ENCODE measurements at places on chromosomes 1 and 21. TPM values are rescaled to one million over a fixed set of nuclear protein-coding genes. Genes with fewer than 3 reads are reported as not detected.

GRCh38 chr1:66274634-66275033 lies 259.3 kb upstream of the SGIP1 start:
- no peak for DNase-seq
- H3K36me3 ChIP-seq: no peaks in the 10 kb centered on the region
- no peak overlapping the region for H3K27ac ChIP-seq
- peaks cover 37% of the 10 kb centered on the region for H3K4me1 ChIP-seq

GRCh38 chr1:169102567-169102966 lies 3.9 kb upstream of the ATP1B1 start:
- H3K4me3 ChIP-seq: no peak overlapping the region
- no peaks in the 10 kb centered on the region for H3K36me3 ChIP-seq
- H3K4me1 ChIP-seq: peaks cover 23% of the 10 kb centered on the region
- H3K27ac ChIP-seq: no peak overlapping the region
- DNase-seq: no peak

GRCh38 chr1:225610539-225610938 lies 42.4 kb downstream of the ENAH start:
- peaks cover 40% of the 10 kb centered on the region for H3K4me1 ChIP-seq
- H3K27ac ChIP-seq: no peak overlapping the region
- H3K27me3 ChIP-seq: no peaks in the 10 kb centered on the region
- no peaks in the 10 kb centered on the region for H3K36me3 ChIP-seq
- no peak overlapping the region for H3K4me3 ChIP-seq

Gene PODN
- total RNA-seq: 207 TPM

Gene KCNJ15
- 12.3 TPM for total RNA-seq

Gene LCE1E
- not detected for total RNA-seq

DNA sequence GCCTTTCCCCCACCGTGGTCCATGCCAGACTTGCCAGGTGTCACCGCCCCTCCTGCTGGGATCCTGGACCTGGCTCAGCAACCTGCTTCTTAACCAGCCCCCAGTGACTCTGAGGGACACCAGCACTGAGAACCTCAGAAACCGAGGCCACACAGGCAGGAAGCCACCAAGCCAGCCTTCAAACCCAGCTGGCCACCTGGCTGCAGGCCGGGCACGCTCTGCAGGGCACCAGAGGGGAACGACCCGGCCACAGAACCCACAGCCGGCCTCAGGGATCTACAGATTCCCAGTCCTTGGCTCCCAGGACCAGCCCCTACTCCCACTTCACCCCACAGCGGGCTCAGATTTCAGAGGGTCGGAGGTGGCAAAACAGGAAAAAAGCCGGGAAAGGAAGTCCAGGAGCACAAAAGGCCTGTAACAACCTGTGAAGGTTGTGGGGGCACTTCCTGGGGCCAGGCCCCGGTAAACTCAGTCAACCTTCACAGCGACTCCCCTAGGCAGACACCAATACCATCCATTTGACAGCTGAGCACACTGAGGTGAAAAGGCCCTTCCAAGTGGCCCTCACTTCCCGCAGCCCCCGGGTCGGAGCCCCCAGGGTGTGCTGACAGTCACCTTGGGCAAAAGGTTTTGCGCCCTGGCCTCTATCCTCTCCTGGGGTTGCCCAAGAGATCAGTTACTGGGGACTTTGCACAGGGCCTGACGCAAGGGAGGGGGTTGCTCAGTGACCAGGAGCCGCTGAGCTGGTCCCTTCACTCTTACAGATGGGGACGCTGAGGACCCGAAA lies 14.1 kb downstream of the RUNX3 start:
- peaks cover 9% of the 10 kb centered on the region for H3K4me1 ChIP-seq
- H3K4me3 ChIP-seq: no peak overlapping the region
- H3K36me3 ChIP-seq: no peaks in the 10 kb centered on the region
- H3K27me3 ChIP-seq: no peaks in the 10 kb centered on the region
- no peak for DNase-seq
- H3K27ac ChIP-seq: no peak overlapping the region

Gene PNRC2
- total RNA-seq: 92.8 TPM

Gene IPO13
- total RNA-seq: 34.6 TPM

DNA sequence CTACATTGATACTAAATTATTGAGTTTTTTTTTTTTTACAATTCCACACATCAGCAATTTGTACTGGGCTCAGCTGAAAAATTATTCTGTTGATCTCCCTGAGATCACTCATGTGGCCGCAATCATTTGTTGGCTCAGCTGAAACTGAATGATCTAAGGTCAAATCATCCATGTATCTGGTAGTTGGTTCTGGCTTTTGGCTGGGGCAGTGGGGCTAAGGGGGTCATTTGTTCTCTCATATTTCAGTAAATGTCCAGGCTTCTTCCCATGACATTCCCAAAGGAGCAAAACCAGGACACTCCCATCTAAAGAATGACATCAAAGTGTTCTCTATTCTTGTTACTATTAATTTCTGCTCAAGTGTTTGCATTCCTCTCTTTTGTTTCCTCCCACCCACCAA lies 806.7 kb upstream of the ADGRL2 start:
- no peaks in the 10 kb centered on the region for H3K4me1 ChIP-seq
- H3K36me3 ChIP-seq: no peaks in the 10 kb centered on the region
- H3K4me3 ChIP-seq: no peak overlapping the region
- no peak for DNase-seq
- H3K27me3 ChIP-seq: no peaks in the 10 kb centered on the region
- no peak overlapping the region for H3K27ac ChIP-seq

Gene SLFNL1
- total RNA-seq: 1.2 TPM

- no peak for DNase-seq
- no peaks in the 10 kb centered on the region for H3K36me3 ChIP-seq
- peak overlapping the region; percentile 93 for H3K27ac ChIP-seq
- H3K27me3 ChIP-seq: no peaks in the 10 kb centered on the region
These were observed 20.3 kb downstream of the ARHGEF10L start for GRCh38 chr1:17559615-17560419.

- H3K4me3 ChIP-seq: no peak overlapping the region
- no peaks in the 10 kb centered on the region for H3K27me3 ChIP-seq
- DNase-seq: no peak
- no peaks in the 10 kb centered on the region for H3K36me3 ChIP-seq
- no peak overlapping the region for H3K27ac ChIP-seq
These were observed 876.5 kb downstream of the USP25 start for GRCh38 chr21:16606271-16606670.

Gene BCL10
- total RNA-seq: 12.3 TPM

Gene SV2A
- 7.6 TPM for total RNA-seq

Gene SIPA1L2
- total RNA-seq: 48.9 TPM

GRCh38 chr1:188188317-188188716 lies 1359.6 kb downstream of the PLA2G4A start:
- H3K4me3 ChIP-seq: no peak overlapping the region
- no peaks in the 10 kb centered on the region for H3K27me3 ChIP-seq
- no peaks in the 10 kb centered on the region for H3K36me3 ChIP-seq
- DNase-seq: no peak
- no peaks in the 10 kb centered on the region for H3K4me1 ChIP-seq

DNA sequence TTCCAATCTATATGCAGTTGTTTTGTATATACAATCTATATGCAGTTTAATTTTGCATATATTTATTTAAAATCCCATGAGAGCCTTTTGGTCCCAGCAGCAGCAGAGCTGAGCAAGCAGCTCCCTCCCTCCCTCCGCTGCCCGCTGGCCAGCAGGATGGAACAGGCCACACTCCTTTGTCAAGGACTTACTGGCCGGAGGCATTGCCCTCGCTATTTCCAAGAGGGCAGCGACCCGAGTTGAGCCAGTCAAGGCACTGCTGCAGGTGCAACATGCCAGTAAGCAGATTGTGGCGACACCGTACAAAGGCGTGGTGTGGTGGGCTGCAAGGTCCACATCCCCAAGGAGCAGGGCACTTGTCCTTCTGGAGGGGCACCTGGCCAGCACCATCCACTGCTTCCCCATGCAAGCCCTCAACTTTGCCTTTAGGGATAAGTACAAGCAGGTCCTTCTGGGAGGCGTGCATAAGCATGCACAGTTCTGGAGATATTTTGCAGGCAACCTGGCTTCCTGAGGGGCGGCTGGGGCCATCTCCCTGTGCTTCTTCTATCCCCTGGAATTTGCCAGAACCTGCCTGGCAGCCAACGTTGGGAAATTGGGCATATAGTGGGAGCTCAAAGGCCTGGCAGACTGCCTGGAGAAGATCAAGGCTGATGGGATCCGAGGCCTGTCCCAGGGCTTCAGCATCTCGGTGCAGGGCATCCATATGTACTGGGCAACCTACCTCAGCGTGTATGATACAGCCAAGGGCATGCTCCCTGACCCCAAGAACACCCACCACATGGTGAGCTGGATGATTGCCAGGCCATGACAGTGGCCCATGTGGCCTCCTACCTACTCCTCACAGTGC lies 92.2 kb downstream of the OSBPL9 start:
- H3K27ac ChIP-seq: no peak overlapping the region
- H3K4me3 ChIP-seq: no peak overlapping the region

DNA sequence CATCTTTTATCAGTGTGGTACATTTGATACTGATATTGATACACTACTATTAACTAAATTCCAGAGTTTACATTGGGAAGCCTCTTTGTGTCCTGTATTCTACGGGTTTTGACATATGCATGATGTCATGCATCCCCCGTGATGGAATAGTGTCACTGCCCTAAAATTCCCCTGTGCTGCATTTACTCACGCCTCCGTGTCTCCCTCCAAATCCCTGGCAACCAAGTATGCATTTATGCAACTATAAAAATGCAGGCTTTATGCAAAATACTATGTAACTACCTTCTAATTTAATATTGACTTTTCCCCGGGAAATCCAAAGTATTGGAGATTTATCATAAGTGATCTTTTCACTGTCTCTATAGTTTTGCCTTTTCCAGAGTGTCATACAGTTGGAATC lies 453.7 kb upstream of the RUNX1 start:
- H3K4me3 ChIP-seq: no peak overlapping the region
- peaks cover 12% of the 10 kb centered on the region for H3K4me1 ChIP-seq
- H3K36me3 ChIP-seq: no peaks in the 10 kb centered on the region
- no peak for DNase-seq
- no peak overlapping the region for H3K27ac ChIP-seq
- H3K27me3 ChIP-seq: no peaks in the 10 kb centered on the region

- no peaks in the 10 kb centered on the region for H3K27me3 ChIP-seq
- H3K4me1 ChIP-seq: peaks cover 61% of the 10 kb centered on the region
- no peak overlapping the region for H3K4me3 ChIP-seq
- H3K27ac ChIP-seq: peak overlapping the region; percentile 97
- DNase-seq: no peak
- no peaks in the 10 kb centered on the region for H3K36me3 ChIP-seq
These were observed 59.7 kb downstream of the MATN1 start for GRCh38 chr1:30663596-30664091.

Gene REG4
- not detected for total RNA-seq

DNA sequence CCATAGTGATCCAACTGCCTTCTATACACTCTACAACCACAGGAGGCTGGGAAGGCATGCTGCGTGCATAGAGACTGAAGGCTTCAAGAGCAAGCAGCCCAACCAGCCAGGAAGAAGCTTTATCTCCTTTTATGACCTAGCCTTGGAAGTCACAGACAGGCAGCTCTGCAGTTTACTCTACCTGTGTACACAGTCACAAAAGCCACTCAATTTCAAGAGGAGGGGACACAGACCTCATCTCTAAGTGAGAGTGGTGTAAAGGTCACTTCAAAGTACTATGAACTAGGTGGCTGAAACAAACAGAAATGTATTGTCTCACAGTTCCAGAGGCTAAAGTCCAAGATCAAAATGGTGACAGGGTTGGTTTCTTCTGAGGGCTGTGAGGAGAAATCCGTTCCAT lies 69.6 kb upstream of the GJB5 start:
- peak; percentile 37 for DNase-seq
- H3K27me3 ChIP-seq: no peaks in the 10 kb centered on the region
- H3K36me3 ChIP-seq: no peaks in the 10 kb centered on the region
- no peak overlapping the region for H3K4me3 ChIP-seq
- no peak overlapping the region for H3K27ac ChIP-seq
- peaks cover 22% of the 10 kb centered on the region for H3K4me1 ChIP-seq

Gene TRIM58
- 4.7 TPM for total RNA-seq

Gene UQCRHL
- 1.5 TPM for total RNA-seq

Gene ACBD6
- total RNA-seq: 34.4 TPM

Gene PTGFR
- total RNA-seq: 4.4 TPM

DNA sequence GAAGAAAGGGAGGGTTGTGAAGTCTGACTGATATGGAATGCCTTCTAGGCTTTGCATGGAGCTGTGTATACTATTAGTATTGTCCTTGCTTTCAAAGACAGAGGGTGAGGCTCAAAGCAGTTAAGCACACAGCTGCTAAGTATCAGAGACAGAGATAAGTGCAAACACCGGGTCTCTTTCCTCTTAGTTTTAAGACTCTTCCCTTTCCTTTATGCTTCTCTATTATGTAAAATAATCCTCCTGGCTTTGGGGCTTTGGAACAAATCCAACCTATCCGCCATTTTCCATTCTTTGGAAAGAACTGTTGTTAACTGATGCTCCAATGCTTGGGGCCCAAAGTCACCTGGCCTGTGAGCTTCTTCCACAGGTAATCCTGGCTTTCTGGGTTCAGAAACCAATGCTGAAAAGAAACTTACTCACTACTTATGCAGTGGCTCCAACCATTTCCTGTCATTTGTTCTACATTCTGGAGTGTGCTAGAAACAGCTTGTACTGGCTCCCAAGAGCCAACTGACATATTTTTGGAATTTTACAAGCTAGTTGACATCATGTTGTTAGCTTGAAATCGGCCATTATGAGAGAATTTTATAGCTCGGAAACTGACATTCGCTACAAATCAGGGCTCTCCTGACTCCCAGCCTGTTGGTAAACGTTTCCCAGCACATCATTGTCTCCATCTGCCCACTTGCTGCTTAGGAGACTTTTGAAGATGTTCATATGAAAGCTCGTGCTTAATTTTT lies 67.5 kb downstream of the DNTTIP2 start:
- H3K36me3 ChIP-seq: no peaks in the 10 kb centered on the region
- no peak for DNase-seq
- peak overlapping the region; percentile 89 for H3K27ac ChIP-seq
- H3K4me1 ChIP-seq: peaks cover 40% of the 10 kb centered on the region
- no peaks in the 10 kb centered on the region for H3K27me3 ChIP-seq

DNA sequence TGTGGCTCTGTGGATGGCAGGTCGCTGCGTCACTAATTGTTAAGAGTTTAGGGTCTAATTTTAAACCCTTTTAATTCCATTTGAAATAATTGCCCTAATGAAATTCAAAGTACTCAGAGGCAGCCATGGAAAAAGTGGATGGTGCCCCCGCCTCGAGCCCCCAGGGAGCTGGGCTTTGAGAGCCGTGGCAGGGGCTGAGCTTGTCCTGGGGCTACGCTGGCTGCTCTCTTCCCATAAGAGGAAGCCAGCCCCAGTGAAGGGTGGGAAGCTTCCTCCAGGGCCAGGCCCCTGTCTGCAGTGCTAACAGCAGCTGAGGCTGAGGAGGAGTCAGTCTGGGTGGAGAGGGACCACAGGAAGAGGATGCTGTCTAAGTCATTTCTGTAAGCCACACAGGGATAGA lies 315.0 kb upstream of the POU3F1 start:
- no peaks in the 10 kb centered on the region for H3K4me1 ChIP-seq
- no peak for DNase-seq
- no peaks in the 10 kb centered on the region for H3K27me3 ChIP-seq
- H3K27ac ChIP-seq: no peak overlapping the region

Gene CFHR5
- total RNA-seq: not detected

GRCh38 chr21:35987475-35987874 lies 72.9 kb downstream of the SETD4 start:
- DNase-seq: no peak
- no peaks in the 10 kb centered on the region for H3K36me3 ChIP-seq
- no peaks in the 10 kb centered on the region for H3K4me1 ChIP-seq
- H3K27ac ChIP-seq: no peak overlapping the region
- H3K27me3 ChIP-seq: no peaks in the 10 kb centered on the region
